ENCODE measurements at places on chromosomes 6 and 20.

DNA sequence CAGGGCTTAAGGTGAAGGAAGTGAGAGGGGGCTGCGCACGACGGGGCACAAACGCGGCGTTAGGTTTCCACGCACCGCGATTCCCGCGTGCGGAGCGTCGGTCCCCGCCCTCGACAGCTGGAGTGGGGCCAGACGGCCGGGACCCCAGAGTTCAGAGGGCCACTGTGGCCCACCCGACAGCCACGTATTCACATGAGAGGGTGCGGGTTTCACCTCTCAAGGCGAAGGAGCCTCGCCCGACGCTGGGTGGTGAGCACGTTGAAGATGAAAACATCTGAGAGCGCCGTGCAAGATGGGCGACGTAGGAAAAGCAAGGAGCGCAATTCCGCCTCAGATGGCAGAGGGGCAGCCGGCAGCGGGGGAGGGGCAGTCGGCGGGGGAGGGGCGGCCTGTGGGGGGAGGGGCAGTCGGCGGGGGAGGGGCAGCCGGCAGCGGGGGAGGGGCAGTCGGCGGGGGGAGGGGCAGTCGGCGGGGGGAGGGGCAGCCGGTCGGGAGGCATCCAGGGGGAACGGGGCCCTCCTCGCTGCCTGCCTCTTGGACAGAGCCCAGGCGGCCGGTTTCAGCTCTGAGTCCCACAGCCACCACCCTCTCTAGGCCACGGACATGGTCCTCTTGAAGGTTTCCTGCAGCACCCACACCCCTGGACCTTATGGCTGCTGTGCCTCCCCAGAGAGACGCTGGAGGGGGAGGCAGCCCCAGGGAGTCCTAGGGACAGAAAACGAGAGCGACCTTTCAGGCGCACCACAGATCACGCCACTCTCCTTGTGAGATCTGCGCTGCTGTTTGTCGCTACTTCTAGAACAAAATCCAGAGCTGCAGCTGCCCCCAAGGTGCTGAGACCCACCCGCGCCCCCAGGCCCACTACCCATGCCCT is 113.7 kb downstream of the DLL1 start:
- DNase-seq, result peak; percentile 62

DNA sequence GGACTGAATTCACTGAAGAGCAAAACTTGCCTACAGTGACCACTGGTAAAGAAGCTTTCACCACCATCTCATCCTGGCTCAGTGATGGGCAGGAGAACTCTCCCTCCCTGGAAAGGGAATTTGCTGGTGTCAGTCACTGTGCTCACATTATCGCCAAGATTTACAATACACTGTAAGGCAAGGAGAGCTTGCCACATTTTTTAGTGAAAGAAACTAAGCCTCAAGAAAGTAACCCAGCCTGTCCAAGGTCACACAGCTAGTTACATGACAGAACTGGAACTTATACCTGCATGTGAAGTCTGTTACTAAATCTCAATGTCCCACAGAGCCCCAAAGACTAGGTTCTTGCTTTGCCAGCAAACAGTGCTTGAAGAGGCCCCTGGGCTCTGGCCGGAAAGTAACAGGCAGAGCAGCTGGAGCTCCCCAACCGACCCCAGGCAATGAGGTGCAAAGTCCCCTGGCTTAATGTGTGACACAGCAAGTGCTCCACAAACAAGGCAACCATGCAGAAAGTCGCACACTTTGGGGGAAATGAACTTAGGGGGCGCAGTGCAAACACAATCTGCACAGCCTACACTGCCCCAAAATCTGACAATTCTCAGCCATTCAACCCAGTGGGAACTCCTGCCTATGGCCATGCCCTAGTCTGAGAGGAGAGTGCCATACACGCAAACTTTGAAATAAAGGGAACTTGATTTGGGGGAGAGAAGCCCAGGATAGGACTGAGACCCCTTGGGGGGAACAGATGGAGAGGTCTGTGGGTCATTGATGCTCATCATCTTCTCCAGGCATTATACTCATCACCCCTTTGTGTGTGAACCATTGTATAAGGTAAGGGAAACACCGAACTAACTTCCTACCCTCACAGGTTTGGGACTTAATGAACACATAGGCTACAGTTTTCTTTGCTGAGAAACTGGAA is 1.9 kb downstream of the BCL2L1 start:
- peak; percentile 11 for DNase-seq

GRCh38 chr20:62985444-62985778 is 21.4 kb downstream of the BHLHE23 start:
- DNase-seq, result no peak

GRCh38 chr6:63441266-63441956 is 121.6 kb upstream of the LGSN start:
- peak; percentile 39 for DNase-seq

DNA sequence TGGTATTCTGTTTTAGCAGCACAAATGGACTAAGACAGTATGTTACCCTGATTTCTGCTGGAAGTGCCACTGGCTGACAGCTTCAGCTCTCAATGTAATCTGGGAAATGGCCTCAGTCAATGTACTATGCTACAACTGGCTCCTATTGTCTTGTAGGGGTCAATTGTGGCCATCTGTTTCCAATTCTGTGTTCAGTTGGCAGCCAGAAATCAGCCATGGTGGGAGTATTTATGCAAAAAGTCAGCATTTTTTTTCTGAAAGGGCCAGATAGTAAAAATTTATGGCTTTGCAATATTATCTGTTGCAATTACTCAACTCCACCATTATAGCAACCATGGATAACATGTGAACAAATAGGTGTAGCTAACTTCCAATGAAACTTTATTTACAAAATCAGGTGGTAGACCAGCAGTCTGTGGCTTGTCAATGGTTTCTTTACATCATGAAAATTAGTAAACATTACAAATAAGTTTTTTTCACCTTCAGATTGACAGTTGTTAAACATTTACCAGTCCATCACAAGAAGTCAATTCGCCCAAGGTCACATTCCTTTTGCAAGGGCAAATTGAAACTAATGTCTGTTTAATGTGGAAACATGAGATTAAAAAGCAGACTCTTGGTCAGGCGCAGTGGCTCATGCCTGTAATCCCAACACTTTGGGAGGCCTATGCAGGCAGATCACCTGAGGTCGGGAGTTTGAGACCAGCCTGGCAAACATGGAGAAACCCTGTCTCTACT is 58.3 kb upstream of the TSHZ2 start:
- no peak for DNase-seq

GRCh38 chr20:45253261-45253660 is 1.1 kb downstream of the SLPI start:
- DNase-seq, result no peak

DNA sequence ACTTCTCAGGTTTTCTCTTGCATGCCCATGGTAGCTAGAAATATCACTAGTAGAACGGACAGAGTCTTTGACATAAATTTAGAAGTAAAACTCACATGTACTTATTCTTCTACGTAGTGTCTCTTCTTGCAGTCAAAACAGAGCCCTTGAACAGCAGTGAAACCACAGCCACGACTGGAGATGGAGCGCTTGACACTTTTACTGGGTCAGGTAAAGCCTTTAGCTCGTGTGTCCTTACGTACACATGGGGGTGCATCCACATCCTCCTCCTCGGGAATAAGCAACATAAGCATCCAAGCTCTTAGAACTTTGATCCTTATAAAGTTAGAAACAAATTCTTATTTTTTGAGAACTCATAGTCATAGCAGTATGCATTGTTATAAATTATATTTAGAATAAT is 215.3 kb downstream of the EYA4 start:
- no peak for DNase-seq

- DNase-seq, result no peak
Observed at GRCh38 chr20:38855356-38855755, 49.9 kb downstream of the PPP1R16B start.

DNA sequence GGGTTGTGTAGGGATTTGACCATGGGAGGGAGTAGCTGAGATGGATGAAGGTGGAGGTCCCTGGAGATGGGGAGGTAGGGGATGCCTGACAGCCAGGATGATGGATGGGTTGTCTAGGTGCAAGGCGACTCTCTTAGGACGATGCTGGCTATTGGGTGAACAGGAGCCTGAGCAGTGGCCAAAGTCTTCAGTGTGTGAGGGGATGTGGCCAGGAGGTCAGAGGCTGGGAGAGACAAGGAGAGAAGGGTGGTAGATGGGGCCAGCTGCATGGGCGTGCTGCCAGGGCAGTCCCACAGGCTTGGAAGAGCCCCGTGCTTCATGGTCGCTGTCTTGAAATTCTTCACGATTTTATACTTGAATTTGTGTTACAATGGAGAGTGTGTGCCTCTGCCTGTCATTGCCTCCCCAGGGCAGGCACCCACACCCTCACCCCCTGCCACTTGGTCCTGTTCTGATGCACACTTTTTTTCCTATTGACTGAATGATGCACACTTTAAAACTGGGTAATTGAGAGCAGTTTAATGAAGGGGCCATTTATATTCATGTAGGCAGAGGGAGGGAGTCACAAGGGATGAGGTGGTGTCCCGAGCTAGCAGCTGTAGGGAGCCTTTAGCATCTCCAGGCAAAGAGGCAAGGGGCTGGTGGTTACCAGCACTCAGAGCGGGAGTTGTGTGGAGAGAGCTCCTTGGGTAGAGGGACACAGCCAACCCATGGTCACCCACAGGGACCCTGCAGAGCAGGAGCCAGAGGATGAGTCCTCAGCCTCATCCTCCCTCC is 120.7 kb downstream of the DHX35 start:
- no peak for DNase-seq

DNA sequence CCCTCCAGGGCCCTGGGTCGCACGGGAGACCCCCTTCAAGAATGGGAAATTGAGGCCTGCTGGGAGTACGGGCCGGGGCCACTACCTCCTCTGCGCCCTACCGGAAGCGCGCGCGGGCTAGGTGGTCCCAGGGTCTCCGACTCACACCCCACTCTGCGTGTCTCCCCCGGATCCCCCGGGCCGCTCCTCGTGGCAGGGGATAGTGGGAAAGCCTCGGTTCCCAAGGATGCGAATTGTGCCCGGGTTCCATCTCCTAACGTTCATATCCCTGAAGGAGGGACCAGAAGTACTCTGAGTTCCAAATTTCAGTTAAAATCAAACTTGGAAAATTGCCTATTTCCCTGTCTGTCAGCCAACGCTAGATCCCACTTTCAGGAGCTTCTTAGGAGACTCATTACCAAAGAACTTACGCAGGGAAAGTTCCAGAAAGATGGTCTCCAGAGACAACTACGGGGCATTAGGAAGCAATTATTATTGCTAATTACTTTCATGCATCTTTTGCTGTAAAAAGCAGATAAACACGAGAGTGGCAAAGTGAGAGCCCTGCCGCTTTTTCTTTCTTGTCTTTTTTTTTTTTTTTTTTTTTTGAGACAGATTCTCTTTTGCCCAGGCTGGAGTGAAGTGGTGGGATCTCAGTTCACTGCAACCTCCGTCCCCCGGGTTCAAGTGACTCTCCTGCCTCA is 858 bp downstream of the FAM83D start:
- DNase-seq, result no peak

GRCh38 chr6:157379656-157380457 is 1.1 kb upstream of the ZDHHC14 start:
- DNase-seq, result peak; percentile 92

DNA sequence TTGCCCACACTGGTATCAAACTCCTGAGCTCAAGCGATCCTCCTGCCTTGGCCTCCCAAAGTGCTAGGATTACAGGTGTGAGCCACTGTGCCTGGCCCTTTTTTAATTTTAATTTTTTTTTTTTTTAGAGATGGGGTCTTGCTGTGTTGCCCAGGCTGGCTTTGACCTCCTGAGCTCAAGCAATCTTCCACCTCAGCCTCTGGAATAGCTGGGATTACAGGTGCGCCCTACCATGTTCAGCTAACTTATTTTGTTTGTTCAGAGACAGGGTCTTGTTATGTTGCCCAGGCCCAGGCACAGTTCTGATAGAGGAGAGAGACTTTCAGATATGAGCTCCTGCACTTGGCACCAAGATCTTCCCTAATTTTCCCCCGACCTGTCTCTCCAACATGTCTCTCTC is 8.1 kb downstream of the PSORS1C2 start:
- no peak for DNase-seq

GRCh38 chr6:164749221-164750064 is 560.0 kb downstream of the C6orf118 start:
- DNase-seq, result no peak

DNA sequence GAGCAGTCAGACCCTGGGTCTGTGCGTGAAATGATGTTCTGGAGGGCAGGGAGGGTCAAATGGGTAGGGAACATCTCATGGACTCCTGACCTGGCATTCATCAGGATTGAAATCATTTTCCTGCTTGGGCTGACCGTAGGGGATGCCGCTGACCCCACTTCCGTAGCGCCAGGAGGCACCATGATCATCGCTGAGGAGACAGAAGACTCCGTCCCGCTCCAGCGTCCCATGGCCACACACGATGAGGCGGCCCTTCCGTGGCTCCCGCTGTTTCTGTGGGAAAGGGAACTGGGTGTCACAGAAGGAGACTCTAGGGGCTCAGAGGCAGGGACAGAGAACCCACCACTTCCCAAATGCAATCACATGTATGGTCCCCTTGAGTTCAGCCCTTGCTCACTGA is 2.3 kb downstream of the NEU1 start:
- no peak for DNase-seq

DNA sequence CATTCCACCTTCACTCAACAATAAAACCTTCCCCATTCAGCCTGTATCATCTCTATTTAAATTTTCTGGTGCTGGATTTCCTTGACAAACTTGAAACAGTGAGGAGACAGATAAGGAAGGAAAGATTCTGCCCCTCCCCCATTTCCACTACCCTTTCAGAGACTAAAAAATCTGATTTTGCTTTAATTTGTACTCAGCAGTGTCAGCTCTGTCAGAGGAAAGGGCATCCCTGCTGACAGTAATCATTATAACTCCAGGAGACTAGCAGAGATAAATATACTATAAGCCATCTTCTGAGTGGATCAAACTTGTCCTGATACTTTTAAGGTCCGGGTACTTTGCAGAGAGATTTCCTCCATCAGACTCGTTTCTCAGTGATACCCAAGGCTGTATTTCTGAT is 155.6 kb downstream of the SAMD5 start:
- DNase-seq, result no peak

- no peak for DNase-seq
Observed at GRCh38 chr6:24761851-24762250, 12.9 kb upstream of the GMNN start.

DNA sequence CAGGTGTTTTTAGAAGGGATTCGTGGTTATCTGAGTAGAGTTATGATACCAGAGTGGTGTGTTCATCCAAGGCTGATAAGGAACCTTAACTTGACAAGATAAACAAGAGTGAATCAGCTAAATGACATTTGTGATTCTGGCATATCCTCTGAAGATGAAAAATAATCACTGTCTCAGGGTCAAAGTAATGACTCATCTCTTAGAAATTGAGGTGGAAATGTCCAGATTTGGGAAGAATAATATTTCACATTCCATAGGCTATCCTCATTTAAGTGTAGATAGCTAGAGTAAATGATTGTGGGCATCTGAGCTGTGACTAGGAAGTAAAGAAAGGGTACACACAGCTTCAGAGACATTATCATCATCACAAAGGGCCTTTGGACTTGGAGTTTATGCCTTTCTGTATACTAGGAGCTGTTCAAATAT is 255.7 kb downstream of the GJA1 start:
- DNase-seq, result no peak

DNA sequence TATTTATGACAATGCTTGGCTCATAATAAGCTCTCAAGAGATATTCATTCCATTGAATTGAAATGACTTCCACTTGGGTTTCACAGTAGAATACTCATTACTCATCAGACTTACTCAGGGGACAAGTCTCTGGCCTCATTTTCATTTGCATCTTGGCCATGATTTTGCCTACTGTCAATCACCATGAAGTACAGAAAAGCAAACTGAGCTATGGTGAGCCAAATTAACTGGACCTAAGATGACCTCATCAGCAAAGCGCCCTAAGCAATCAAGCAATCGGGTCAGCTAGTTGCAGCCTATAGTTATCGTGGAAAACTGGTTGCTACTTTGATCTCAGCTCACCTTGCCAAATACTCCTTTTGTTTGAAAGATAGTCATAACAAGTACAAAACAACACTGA is 494.7 kb upstream of the SLC35B3 start:
- no peak for DNase-seq

GRCh38 chr20:34683667-34684066 is 6.8 kb upstream of the PIGU start:
- no peak for DNase-seq

Measured in DMS79 (cell line).